Fibroblast of gingiva (primary cell): ENCODE measurements at places on chromosomes 1 and 21.
A peak's percentile ranks its signal among the peaks of the same experiment; 100 is the strongest.

DNA sequence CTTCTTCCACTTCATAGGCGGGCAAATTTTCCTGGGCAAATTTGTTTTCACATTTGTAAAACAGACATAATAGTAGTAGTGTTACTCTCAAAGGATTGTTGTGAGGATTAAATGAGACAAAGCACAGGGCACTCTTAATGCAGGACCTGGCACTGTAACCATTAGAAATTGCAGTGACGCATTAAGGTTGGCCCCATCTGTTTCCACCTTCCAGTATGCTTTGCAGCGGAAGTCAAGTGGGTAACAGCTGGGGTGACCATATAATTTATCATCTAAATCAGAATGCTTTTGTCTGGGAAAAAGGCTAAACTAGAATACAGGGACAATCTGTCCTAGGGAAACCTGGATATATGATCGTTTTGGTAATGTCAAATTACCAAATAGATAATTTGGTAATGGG, 132.5 kb upstream of the CACHD1 start:
- no peak for DNase-seq

DNA sequence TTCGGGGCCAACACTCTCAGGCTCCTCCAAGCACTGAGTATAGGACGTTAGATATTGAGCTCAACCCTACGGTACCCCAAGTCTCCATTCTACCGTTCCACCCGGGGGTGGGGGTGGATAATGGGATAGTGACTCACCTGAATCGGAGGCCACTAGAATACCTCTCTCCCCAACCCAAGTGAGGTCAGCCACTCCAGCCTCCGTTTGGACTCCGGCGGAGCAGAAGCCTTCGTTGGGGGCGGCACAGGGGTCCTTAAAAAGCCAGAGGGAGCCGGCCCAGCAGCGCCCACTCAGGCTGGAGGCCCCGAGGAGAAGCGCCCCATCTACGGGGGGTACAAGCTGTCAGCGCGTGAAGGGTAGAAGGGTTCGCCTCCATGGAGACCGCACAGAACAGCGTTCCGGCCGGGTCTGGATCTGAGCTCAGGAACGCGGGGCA, 556 bp downstream of the WDR77 start:
- DNase-seq: no peak

GRCh38 chr1:58754683-58755467, 29.0 kb downstream of the JUN start:
- no peak for DNase-seq

DNA sequence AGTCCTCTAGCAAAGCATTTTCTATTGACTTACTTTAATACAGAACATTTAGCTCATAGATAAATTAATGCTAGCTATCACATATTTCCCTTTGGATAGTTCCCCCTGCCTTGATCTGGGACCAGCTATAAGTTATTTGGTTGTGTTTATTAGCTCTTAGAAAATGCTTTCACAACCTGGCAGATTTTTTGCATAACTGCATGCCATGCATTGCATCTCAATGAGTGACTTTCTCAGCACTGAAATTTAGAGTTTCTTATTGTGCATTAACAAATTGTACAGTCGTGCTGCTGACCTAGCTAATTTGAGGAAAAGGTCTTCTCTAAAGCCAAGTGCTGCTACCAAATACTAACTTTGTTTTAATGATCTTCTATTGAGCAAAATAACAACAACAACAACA, 164.8 kb downstream of the PLPPR5 start:
- DNase-seq: peak; percentile 38

DNA sequence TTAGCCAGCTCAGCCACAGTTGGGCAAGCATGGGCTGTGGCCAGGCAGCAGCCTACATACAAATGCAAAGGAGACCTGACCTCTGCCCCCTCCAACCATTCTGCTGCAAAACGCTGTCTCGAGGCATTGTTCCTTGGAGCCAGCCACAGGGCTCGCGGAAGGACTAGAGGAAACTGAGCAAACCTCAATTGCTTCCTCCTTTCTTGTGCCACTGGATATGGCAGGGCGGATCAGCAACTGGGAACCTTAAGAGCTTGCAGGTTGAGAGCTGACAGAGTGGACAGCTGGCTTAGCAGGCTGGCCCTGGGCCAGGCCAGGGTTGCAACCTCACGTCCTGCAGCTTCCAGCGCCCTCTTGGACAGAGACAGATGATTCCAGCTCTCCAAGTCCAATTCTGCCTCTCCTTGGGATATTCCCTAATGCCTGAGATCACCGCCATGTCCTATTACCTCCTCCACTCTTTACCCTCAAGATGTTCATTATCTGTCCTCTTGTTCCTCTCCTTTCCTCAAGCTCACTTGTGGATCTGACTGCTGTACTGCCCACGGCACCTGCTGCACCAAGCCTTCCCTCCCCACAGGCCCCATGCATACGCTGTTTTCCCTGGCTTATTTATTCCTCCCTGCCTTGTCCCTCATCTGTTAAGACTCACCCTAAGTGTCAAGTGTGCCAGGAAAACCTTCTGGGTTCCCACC, 67.5 kb downstream of the SDC3 start:
- no peak for DNase-seq

- no peak for DNase-seq
Observed at GRCh38 chr1:230753586-230754251, 6.5 kb downstream of the CAPN9 start.

GRCh38 chr21:39118061-39118460, 65.2 kb downstream of the PSMG1 start:
- DNase-seq: no peak

GRCh38 chr1:157288006-157288405, 149.8 kb upstream of the ETV3 start:
- no peak for DNase-seq

GRCh38 chr1:110548381-110548780, 29.4 kb upstream of the KCNA10 start:
- no peak for DNase-seq

- DNase-seq: no peak
Observed at GRCh38 chr1:2157856-2158255, 36.7 kb downstream of the FAAP20 start.

DNA sequence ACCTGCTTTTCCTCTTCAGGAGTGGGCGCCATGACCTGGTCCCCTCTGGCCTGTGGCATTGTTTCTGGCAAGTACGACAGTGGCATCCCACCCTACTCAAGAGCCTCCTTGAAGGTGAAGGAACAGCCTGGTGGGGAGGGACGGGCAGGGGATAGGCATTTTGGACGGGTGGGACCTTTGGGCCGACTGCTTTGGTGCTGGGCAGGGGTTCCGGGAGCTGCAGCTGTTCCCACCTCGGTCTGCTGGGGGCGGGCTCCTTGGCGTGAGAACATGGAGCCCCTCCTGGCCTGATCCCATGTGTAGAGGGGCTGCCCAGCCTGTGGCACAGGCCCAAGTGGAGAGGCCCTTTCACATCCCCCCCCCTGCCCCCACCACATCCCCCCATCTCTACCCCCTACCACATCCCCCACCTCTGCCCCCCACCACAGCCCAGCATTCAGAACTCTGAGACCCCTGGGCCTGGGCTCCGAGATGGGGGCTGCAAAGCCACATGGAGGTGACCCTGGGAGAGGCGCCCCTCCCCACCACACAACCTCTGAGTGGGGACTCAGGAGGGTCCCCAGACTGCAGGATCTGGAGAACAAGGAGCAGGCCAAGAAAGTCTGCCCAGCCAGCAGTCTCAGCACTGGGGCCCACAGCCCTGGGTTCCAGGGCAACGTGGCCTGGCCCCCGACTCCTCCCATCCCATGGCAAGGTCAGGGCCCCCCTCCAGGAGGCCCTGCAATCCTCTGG, 50.0 kb downstream of the KCNAB2 start:
- no peak for DNase-seq

DNA sequence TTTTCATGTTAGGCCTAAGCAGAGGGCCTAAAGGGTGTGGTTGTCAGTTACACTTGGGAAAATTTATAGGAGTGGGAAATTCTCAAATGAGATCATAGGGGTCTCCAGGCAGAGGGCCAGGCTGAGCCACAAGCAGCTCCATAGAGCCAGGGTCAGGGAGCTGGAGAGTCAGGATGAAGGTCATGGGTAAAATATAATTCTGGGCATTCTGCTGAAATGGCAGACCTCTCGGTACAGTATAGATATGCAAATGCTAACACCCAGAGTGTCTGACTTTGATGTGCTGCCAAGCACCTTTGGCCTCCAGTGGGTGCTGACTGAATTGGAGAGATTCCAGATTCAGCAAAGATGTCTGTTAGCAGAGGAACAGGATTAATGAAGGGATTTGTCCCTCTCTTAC, 40.1 kb downstream of the DNM3 start:
- no peak for DNase-seq

- no peak for DNase-seq
Observed at GRCh38 chr1:177849579-177850290, 120.1 kb downstream of the SEC16B start.

GRCh38 chr1:109290998-109291397, 8.1 kb upstream of the PSRC1 start:
- no peak for DNase-seq

GRCh38 chr1:192601567-192601966, 26.0 kb downstream of the RGS1 start:
- DNase-seq: no peak

GRCh38 chr1:3735027-3735681, 17.1 kb upstream of the CCDC27 start:
- no peak for DNase-seq

DNA sequence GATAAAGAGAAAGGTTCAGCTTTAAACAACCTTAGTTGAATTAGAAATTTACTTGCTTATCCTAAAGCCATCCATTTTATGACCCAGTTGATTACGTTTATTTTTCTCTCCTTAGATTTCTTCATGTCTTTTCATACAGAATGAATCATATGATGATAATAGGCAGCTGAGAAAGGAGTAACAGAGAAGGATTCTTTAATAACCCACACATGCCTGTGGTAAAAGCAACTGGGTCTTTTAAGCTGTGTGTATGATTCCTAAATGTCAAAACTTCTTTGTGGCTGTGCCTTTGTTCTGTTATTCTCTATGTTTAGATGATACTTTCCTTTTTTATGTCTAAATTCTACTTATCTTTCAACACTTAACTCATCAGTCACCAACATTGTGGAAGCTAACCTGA, 626.5 kb downstream of the NCAM2 start:
- peak; percentile 68 for DNase-seq

- no peak for DNase-seq
Observed at GRCh38 chr1:205188596-205188995, 22.9 kb downstream of the DSTYK start.

- DNase-seq: peak; percentile 11
Observed at GRCh38 chr1:82299056-82299455, 498.3 kb downstream of the ADGRL2 start.

- peak; percentile 39 for DNase-seq
Observed at GRCh38 chr1:39573736-39574624, 2.6 kb downstream of the PABPC4 start.

DNA sequence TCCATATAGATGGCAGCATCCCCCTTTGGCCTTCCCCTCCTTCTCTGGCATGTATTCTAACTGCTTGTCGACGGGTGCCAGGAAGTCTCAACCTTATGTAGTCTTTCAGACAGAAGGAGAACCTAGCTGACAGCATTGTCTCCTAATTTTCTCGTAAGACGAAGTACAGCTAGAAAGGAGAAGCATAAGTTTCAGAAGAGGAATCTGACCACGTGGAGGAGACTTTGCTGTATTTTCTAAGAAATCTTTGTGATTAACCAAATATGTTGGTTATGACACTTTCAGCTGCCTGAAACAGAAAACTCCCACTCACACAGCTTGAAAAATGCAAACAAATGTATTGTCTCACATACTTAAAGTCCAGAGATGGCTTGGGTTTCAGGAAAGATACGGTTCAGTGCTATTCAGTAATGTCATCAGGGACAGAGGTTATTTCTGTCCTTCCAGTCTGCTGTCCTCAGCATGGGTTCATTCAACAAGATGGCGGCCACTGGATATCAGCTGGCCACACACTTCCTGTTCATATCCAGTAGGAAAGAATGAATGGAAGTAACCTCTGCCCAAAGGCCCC, 109.5 kb upstream of the ZNF648 start:
- DNase-seq: peak; percentile 93

GRCh38 chr1:54608566-54609230, 14.6 kb downstream of the FAM151A start:
- DNase-seq: no peak

DNA sequence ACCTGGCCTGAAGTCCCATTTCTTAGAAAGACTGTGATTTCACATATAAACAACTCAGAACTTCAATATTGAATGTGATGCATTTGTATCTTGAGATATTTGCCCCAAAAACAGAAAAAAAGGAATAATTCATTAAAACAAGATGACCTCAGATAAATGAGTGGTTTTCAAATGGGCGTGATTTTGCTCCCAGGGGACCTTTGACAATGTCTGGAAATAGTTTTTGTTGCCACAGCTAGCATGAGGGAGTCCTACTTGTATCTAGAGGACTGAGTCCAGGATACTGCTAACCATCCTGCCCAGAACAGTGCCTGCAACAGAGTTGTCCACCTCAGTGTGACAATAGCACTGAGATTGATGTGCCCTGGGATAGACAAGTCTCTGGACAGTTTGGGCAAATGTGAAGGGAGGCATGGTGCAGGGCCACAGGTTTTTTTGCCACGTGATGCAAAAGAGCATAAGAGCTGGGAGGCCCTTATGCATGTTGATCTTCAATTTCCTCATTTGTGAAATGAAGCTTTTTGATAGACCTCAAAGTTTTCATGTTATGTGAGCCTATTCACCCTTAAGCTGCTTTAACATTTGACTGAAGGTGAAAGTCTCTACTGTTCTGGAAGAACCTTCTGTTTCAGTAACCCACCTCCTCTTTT, 46.2 kb downstream of the MAP3K7CL start:
- no peak for DNase-seq

DNA sequence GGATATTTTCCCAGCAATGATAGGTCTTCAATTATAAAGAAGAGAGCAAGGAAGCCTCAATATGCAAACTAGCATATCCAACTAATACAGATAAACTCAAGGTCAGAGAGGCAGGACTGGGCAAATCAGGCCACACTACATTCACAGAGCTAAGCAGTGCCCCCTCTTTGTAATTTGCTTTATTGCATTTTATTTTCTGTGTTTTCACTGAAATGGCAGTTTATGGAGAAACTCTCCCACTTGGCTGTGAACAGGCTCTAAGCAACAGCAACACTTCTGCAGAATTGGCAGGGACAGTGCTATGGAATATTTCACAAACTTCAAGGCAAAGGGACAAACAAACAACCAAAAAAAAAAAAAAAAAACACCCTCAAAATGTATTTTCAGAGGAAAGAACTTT, 93.4 kb upstream of the SOD1 start:
- no peak for DNase-seq

- no peak for DNase-seq
Observed at GRCh38 chr1:98107256-98107655, 186.4 kb upstream of the DPYD start.

DNA sequence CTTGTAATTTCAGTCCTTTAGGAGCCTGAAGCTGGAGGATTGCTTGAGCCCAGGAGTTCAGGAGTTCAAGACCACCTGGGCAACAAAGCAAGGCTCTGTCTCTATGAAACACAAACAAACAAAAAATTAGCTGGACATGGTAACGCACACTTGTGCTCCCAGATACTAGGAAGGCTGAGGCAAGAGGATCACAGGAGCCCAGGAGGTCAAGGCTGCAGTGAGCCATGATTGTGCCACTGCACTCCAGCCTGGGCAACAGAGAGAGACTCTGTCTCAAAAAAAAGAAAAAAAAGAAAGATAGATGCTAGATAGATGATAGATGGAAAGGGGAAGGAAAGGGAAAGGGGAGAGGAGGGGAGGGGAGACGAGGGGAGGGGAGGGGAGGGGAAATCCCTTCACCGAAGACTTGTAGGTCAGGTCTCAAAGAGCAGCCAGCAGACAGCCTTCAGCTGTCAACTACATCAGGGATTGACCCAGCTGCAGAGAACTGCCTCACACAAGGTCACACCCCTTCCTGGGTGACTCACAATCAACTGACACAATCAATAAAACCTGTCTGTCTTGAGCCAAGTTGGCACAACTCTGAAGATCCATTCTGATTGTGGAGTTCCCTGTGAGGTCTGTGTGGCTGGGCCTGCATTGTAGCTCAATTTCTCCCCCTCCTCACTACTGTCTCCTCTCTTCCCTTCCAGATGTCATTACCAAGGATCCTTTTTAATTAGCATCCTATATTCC, 200.6 kb downstream of the RGS7 start:
- peak; percentile 20 for DNase-seq
